ENCODE measurements at places on chromosomes 5 and 9.

DNA sequence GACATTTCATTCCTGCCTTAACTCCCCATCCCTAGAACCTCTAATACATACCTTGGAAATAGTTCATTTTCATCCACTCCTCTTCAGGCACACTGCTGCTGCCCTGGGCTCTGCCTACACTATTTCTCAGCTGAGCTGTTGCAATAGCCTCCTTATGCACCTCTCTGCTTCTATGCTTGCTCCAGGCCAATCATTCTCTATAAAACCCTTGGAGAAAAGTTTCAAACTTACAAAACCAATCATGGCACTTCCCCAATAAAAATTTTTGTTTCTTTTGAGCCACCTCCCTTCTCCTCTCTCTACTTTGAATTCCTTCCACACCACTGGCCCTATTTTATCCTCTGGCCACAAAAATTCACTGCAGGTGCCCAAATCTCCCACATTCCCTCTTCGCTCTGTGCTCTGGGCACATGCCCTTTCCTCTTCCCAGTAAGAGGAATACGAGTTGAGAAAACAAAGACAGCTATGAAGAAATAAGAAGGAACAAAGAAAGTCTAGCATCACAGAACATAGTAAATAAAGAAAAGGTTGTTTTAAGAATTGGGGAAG lies 301.4 kb downstream of the ELAVL2 start:
- DNase-seq, result no peak

- no peak for DNase-seq
These were observed 15.3 kb downstream of the HNRNPH1 start for GRCh38 chr5:179608131-179608581.

DNA sequence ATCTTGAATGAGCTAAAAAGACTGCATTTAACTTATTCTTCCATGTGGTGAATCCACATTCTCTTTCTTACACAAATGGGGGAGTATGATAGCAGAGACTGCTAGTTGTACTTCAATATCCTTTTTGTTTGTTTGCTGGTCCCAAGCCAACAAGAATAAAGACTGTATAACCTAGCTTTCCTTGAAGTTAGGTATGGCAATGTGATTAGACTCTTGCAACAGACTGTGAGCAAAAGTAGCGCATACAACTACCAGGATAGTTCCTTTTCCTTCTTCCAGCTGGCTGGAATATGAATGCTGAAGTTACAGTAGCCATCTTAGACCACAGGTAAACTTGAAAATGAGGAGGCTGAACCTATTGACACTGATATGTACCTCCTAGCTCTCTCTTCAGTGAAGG lies 17.9 kb upstream of the KIF2A start:
- DNase-seq, result no peak

DNA sequence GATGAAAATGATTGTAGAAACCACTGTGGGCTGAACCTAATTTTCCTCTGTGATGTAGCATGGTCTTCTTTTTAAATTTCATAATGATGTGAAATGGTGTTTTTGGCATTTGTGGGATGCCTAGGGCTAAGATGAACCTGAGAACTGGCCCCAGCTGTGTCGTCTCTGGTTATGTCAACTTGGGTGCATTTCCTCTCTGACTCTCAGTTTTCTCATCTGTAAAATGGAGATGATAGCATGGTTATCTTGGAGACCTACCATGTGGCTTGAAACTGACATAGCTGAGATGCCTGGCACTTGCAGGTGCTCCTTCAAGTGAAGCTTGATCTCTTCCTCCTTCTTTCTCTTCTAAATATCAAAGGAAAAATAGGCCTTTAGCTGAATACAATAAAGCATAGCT lies 77.8 kb downstream of the BOD1 start:
- DNase-seq, result no peak

- no peak for DNase-seq
These were observed 356.1 kb downstream of the TMEM167A start for GRCh38 chr5:82721087-82721410.

DNA sequence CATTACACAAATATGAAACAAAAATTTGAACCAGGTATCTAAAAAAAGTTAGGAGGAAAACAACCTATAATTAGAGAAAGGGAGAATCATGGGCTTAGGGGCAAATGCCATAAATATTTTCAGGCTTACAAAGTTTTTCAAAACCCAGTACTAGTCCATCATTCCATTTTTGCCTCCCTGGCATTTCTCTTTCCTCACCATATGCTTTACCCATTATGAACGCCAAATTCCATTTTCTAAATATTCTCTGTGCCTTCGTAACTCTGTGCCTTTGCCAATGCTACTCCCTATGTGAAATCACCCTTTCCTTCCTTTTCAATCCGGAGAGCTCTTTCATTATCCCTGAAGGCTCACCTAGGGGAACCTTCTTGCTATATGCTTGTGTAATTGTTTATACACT lies 434.1 kb downstream of the ZSWIM6 start:
- DNase-seq, result no peak

DNA sequence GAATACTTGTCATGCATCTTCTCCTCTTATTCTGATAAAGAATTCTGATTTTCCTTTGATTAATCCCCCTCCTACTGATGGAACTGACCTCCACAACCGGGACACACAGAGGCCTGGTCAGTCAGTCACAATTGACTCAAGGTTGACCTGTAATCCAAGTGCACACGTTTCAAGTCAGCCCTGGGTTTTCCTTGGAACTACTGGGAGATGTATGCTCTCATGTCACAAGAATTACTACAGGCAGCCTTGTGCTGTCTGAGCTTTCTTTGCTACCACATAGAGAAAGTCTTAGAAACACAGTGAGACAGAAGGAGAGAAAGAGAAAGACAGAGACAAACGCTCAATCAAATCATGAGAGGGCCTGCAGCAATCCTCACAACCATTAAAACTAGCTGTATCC lies 345.8 kb downstream of the PDE4D start:
- no peak for DNase-seq

- DNase-seq, result no peak
These were observed 19.3 kb upstream of the PPP2CA start for GRCh38 chr5:134245101-134245604.

DNA sequence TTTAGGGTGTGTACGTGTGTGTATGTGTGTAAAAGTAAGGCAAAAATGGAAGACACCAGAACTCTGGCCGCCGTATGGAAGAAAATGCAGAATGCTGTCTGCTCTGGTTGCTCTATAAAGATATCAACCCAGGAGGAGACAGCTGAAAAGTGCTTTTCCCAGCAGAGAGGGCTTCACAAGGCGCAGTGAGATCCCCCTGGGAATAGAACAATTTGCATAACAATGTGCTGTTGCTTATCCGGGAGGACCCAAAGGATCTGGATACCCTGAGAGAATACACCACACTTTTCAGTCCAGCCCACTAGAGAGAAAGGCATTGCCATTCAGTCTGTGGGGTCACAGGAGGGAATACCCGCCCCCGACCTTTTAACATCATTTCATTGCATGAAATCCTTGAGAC lies 230.6 kb downstream of the EBF1 start:
- no peak for DNase-seq

DNA sequence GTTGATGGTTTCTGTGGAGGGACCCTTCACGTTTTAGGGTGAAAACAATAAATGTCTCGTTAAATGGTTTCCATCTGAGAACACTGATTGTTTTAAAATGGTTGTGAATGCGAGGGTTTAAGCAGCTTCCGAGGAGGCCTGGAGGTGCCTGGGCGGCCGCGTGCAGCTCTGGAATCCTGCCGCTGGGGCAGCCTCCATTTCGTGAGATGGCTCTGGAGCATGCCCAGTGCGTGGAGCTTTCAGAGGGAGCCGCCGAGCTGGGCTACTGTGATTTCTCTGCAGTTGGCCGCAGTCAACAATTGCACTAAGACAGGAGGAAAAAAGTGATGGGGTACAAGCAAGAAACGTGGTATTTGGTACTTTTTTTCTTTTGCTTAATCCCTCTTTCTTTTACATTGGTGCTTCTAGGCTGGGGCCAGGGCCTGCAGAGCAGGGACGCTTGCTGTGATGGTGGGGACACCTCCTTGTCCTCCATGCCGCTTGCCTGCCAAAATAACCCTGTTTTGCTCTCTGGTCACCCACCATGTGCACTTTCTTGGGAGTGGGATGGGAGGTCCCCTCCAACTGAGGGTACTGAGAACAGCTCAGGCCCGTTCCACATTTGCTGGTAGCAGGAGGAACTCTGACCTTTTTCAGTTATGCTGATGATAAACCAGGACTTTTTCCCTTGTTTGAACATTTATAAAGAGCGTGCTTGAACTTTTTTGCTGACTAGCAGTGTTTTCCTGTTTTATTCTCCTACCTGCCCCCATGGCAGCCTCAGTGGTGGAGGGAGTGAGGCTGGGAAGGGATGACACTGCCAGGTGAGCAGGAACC lies 47.1 kb downstream of the EHMT1 start:
- DNase-seq, result no peak

DNA sequence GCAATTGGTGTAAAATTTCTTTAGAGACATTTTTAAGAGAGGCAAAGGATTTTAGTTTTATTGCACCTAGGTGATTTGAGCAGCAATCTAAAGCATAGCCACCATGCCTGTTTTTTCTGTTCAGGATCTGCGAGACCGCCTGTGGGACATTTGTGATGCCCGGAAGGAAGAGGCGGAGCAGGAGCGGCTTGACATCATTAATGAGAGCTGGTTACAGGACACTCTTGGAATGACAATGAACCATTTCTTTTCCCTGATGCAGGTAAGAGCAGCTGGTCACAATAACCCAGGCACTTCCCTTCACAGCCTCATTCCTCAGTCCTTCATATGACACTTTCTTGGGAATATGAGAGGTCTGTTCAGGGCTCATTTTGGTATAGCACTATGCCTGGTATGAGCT lies 103.2 kb upstream of the IL7R start:
- no peak for DNase-seq

- no peak for DNase-seq
These were observed 151.9 kb downstream of the NDUFS4 start for GRCh38 chr5:53712327-53712726.

- DNase-seq, result no peak
These were observed 51.0 kb downstream of the ADAMTS2 start for GRCh38 chr5:179294131-179294780.

- no peak for DNase-seq
These were observed 66.4 kb upstream of the FER start for GRCh38 chr5:108681079-108681921.

DNA sequence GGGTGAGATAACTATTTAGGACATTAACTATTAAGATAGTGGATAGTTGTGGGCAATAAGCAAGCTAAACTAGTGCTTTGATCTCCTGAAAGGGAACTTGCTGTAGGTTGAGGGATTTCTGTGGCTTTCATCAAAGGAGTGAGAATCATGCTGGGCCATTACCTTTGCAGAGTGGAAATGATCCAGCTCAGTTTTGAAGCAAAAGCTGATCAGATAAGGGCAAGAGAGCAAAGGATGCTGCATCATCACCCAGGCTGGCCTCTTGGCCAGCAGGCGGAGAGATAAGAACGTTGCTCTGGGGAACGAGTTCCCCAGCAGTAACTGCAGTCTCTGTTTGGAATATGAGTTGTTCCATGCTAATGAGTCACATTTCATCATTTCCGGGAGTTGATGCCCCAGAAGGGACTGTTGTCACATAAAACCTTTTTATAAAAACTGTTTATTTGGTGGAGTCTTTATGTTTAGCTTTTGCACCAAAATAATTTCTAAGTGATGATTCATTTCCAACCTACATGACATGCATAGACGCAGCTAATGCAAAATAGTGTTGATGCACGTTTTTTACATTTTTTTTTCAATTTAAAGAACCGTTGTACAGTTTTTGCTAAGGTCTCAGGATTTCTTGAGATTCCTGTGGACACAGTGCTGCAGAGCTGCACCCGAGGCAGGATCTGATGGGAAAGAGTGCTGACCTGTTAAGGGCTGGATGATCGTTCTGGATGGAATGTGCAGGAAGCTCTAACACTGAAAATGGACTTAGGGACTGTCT lies 99.3 kb downstream of the ACTBL2 start:
- DNase-seq, result no peak

DNA sequence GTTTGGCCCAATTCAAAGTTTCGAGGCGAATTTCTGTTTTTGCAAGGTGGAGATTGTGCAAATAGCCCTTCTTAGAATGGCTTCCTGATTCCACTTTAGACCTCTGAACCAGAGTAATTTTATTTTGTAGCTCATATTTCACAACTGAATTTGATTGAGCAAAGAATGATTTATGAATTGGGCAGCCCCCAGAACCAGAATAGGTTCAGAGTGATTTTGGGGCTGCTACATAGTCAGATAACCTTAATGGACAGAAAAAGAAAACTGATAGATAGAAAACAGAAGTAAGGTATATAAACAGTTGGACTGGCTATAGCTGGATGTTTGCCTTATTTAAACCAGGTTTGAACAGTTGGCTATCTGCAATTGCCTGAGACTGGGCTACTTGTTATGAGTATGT lies 156.6 kb downstream of the YIPF5 start:
- no peak for DNase-seq

DNA sequence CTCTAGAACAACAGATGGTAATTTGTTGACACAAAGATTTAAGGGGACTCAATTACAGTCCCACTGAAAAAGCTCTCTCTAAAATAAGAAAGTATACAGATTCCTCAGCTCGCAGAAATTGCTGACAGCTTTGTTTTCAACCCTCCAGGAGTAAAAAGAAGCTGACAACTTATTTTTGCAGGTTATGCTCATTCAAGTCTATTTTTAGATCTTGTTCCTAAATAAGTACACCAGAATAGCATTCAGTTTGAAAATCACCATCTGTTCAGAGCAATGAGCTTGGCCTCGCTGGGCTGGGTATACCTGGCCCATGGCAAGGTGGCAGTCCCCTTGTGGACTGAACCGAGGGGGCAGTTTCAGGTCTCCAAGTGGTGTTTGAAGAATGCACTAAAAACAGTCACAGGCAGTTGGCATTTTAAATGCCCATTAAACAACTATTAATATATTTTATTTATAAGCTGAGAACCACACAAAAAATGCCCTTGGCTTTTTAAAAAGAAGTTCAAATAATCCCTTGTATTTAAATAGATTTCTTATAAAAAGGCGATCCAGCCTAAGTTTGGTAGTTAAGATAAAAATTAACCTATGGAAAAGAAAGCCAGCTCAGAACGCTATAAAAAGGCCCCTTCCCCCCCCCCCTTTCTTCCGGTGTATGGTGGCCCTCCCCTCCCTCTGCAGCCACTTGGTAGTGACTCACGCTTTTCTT lies 169.2 kb downstream of the AUH start:
- no peak for DNase-seq

DNA sequence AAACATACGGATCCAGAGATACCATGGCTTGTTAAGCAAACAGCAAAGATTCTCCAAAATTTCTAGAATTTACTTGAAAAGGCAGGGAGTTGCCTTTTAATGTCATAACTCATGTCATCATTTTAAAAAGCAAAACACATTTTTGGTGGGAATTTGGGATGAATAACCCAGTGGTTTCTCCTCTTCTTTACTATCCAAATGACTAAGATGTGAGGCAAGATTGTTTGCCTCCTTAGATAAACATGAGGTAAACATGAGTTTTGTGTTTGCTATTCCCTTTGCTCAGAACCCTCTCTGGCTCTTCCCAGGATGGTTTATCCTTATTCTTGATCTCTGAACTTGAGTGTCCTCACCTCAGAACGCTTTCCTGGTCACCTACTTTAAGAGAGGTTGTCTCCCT lies 267.0 kb downstream of the EBF1 start:
- DNase-seq, result no peak

- no peak for DNase-seq
These were observed 555.5 kb upstream of the ST8SIA4 start for GRCh38 chr5:101458587-101458986.

GRCh38 chr5:170300361-170301013 lies 2.9 kb upstream of the LCP2 start:
- no peak for DNase-seq

- DNase-seq, result no peak
These were observed 62.4 kb upstream of the FSD1L start for GRCh38 chr9:105385381-105385985.
